ENCODE measurements at places on chromosomes 11 and 22.
A peak's percentile ranks its signal among the peaks of the same experiment; 100 is the strongest.

DNA sequence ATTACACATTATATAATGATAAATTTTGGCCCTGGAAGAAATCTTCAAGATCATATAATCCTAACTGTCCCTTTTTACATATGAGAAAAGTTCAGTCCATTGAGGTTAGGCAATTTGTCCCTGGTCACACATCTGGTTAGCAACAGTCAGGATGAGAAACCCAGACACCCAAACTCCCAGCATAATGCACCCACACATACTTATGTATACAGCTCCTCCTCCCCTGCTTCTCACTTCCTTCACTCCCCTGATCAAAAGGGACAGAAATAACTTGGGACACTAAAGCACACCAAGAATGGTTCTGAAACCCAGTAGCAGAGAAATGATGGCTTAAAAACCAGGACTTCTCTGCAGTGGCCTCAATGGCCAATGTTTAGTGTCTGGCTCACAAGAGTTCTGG lies 11.1 kb downstream of the NUMA1 start:
- DNase-seq, result no peak

DNA sequence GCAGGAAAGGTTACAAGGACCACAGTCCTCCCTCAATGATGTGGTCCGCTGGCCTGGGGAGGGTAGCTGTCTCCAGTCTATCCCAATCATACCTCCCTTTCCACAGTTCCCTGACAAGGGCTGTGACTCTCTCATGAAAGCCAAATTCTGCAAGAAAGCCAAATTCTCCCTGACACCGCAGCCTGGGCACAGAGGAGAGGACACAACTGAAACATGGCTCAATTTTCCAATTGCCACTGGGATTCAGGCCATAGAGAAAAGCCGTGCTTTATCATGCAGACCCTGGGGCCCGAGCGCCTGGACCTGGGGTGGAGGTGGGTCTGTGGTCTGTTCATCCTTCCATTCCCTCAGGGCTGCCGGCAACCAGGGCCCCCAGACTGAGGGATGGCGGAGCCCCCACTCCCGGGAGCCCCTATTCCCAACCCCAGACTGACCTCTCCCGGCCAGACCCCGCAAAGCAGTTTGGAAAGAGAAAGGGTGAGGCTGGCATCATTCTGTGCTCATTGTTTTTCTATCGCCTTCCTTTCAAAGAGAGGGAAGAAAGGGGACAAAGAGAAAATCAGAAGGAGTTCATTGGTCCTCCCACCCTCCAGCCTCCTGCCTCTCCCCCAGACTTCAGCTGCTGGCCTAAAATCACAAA lies 239.5 kb downstream of the BUD13 start:
- no peak for DNase-seq

GRCh38 chr22:23315341-23315917 lies 135.1 kb downstream of the BCR start:
- no peak for DNase-seq

DNA sequence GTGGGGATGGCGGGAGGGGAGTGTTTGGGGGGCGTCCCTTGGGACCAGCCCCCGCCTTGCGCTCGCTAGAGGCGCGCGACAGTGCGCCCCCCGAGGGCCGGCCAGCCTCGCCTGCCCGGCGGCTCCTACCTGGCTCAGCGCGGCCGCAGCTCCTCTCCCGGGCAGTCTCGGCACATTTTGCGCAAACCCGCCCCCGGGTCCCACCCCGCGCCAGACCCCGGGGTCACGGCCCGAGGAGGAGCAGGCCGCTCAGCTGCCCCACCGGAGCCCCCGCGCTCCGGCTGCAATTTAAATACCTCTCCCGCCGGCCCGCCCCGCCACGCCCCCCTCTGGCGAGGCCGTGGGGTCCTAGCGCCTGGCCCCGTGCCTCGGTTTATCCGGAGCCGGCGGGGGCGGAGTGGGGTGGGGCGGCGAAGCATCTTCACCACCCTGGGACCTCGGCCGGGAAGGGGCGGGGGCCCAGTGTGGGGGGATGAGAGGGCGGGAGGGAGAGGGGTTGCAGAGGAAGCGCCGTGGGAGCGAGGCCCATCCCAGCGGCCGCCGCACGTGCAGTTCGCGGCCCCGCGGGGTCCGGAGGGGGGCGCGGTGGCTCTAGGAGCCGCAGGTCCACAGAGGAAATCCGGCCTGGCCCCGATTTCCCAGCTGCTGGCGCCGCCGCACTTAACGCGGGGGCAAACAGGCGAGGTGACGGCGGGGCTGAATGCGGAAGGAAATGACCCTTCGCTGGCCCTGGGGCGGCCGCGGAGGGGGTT lies at the start of gene LRRC32:
TSS of gene LRRC32 (minus strand) at position 263 of the 752 bp plus-strand sequence. CDS start 4,793 bp downstream, outside the sequence.
- DNase-seq, result no peak

DNA sequence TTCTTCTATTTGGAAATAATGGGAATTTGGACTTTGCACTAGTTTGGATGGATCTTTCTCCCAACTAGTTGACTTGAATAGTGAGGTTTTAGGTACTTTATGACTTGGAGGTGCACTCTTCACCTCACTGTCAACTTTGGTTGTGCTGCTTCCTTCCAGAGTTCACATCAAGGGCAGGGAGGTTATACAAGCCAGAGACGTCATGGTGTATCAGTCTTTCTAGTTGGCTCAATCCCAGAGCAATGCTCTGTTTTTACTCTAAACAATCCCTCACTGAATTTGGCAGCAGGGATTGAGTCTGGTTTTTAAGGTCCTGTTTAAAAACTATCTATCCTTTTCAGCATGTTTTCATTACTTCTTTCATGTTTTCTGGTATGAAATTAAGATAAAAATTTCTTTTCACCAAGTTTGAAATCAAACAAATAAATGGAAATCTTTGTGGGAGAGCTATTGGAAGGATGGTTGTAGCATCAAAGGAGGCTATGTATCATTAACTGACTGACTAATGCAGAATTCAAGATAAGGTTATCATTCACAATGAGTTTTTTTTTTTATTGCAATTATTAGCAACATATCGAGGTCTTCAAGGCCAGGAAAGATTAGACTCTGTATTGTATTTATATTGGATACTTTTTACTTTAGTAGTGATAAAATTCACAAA lies 28.0 kb upstream of the ZBED5 start:
- DNase-seq, result no peak

GRCh38 chr22:27863556-27863955 lies 55.5 kb downstream of the PITPNB start:
- DNase-seq, result no peak

GRCh38 chr11:10797001-10797400 lies 11.7 kb downstream of the EIF4G2 start:
- no peak for DNase-seq

- peak; percentile 78 for DNase-seq
These were observed 7.8 kb upstream of the L3MBTL2 start for GRCh38 chr22:41197038-41197972.

DNA sequence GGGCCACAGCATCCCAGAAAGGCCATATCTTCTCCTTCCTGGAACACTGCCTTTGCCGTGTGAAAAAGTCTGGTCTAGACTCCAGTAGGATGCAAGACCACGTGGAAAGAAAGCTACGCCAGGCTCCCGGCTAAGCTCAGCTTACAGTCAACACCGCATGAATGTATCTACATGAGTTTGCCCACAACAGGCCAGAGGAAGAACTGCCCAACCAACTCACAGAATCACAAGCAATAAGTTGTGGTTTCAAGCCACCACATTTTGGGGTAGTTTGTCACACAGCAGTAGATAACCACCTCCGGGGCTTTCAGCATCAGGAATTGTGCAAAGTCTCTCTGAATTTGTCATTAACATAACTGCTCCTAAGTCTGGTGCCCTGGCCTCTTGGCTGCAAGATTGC lies 27.3 kb downstream of the HSPA8 start:
- no peak for DNase-seq

- DNase-seq, result no peak
These were observed 10.1 kb downstream of the MRPL16 start for GRCh38 chr11:59800390-59801025.

DNA sequence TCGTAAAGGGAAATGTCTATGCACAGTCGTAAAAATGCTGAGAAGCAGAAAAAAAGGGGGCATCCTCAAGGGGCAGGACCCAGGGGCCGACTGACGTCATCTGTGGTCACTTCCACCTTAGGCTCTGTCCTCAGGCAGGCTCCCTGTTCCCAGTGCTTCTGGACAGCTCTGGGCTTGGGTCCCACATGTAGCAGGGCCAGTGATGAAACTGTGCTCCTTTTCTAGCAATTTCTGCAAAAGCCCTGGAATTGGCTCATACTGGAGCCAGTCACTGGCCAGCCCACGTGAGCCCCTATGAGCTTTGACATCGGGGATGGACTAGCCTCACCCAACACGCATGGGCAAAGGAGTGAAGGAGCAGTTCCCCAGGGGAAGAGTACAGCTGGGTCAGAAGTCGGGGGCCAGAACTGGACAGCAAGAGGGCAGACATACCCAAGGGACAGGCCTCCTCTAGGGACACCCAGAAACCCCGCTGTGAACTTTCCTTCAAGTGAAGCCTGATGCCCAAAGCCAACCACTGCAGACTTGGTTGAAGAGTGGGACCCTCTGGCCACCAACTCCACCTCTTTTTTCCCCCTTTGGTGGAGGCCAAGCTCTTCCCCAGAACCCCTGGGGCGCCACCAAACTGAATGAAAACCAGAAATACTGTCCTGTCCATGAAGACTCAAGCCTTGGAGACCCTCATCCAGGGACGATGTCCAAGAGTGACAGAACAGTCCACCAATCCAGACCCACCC lies 1349.0 kb downstream of the BRD1 start:
- no peak for DNase-seq

GRCh38 chr11:848380-848931 lies 5.8 kb downstream of the TSPAN4 start:
- DNase-seq, result peak; percentile 47

DNA sequence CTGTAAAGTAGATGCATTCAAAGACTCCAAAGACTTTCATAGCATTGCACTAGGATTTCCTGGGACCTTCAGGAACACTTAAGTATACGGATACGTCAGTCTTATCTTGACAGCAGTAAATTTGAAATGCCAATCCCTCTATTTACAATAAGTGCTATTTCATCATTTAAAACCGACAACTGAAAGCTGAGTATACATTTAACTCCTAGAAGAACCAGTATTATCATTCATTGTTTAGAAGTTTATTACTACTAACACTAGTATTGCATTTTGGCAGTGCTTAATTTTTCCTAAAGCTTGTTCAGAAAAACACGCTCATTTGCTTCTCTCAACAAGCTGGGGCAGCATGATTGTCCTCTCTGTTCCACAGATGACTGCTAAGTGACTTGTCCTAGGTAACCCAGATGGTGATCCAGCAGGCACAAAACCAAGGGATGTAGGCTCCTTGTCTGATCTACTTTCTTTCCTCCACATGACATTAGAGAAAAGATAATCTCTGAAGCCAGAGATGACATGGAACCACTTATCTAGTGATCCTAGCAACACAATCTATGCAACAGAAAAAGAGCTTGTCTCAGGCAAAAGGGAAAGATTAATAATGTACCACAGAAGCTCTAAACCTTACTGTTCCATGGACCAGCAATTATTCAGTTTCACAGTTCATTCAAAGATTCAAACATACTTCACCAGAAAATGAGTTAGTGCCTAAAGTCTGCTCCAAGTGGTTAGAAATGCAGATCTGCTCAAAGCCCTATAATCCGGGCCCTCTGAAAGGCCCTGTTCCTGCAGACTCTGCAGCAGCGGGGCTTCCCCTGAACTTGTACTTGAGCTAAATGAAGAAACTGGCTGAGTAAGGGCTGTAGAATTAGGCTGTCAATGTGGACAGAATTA lies 5.2 kb downstream of the MAML2 start:
- no peak for DNase-seq

DNA sequence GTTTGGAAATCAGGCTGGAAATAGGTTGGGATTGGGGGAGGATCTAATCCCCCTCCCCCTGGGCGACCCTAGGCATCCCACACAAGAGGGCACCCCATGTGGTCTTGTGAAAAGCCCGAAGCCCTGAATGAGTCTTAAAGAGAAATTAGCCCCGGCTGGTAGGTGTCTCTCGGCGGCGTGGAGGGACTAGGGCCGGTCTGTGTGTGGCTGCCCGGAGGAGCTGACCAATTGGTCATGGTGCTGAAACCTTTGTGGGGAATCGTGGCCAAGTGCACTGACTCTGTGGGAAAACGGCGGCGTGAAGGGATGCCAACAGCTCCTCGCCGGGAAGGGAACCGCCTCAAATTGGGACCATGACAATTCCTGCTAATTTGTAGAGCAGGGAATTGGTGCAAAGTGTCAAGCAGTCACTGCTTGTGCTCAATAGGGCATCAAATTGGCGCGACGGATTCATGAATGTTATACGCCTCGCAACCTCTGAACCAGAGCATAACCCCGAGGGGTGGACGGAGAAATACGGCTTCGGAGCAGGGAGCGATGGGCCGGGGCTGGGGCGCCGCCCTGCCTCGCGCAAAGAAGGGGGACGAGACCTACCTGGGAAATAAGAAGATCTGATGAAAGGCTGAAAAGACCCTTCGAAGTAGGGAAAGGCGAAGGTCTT lies 1.5 kb downstream of the DBX1 start:
- no peak for DNase-seq

DNA sequence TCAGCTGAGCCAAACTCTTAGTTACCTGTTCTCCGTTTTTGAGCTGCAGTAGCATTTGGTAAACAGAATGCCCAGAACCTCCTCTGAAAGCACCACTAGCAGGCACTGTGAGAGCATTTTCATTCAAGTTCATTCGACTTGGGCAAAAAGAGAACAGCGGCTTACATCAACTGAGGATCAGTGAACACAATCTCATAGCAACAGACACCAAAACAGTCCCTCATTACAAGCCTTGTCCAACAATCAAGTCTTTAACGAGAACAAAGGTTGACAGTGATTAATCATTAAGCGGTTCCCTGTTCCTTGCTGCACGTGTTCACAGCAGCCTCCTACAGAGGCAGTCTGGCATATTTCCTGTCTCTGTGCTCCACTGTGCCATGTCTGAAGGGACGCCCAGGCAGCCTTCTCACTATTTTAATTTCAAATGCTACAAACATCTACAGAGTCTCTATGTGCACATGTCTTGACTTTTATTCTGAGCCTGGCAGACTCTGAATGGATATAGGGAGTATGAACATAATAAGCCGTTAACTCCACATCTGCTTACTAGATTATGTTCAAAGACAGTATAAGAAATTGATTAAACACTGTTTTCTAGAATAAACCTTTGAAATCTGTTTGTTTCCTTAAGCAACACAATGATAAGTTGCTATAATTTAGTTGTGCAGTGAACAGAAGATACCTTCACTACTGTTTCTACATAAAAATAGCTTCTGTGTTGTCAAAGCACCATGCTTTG lies 88.3 kb upstream of the MTMR2 start:
- DNase-seq, result peak; percentile 34

- DNase-seq, result no peak
These were observed 5.6 kb upstream of the TMA7B start for GRCh38 chr22:39954584-39955055.

DNA sequence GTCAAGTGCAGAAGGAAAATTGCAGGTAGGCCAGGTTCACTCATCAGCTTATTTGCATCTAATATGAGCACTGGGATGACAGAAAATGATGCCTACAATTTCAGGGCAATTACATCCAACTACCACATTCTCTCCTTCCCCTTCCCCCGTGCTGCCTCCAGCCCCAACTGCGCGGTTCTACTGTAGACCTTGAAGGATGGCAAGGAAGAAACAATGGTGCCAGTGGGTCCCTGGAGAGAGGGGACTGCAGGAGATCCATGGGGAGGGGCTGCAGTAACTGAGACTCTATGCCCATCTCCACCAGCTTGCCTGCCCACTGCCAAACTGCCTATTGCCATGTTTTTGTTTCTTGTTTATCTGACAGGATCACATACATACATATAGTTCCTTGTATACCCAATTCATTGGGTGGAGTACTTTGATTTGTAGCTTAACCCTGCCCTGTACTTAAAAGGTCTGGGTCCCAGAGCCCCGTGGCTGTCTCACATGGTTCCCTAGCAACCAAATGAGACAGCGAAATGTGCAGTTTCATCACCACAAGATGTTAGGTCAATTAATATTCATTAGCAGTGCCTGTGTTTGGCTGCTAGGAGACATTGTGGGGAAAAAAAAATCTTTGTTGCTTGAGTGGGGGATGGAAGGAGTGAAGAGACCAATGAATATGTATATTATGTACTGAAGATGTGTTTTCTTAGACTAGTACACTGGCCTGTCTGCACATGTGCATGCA lies 253.5 kb upstream of the PLET1 start:
- DNase-seq, result no peak
